ENCODE measurements at places on chromosomes 6 and 20.

GRCh38 chr6:153489479-153489878 lies 358.4 kb upstream of the RGS17 start:
- DNase-seq: no peak

GRCh38 chr6:52610011-52610410 lies 33.2 kb upstream of the TRAM2 start:
- DNase-seq: no peak

DNA sequence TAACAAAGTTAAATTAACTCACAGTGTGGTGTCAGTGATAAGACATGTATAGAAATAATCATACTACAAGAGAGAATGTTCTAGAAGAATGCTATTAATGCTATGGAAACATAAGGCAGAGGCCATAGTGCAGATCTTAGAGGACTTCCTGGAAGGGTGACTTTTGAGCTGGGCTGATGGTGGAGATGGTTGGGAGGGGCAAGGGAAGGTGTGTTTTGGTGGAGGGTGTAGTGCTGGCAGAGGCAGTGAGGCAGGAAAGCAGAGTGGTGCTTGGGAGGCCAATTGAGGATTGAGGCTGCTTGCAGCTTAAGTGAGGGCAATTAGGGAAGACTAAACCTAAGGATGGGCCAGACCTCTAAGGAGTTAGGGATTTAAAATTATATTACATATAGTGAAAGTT lies 58.5 kb upstream of the FNDC1 start:
- no peak for DNase-seq

DNA sequence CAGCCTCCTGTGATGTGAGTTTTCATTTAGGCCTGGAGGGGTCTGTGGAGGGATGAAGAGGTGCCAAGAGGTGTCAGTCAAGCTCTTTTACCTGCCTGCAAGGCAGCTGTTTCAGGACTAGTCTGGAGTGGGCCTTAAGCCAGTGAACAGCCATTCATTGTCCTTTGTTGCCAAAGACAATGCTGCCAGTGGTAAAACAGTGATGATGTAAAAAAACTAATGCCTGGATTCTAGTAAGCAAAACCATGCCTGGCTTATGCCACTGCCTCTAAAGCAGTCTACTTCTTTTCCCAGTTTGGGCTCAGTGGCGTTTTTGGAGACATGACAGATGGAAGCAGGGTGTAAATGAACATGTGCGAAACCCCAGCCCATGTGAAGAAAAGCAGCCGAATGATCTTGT lies 93.5 kb upstream of the KCNK16 start:
- DNase-seq: no peak

DNA sequence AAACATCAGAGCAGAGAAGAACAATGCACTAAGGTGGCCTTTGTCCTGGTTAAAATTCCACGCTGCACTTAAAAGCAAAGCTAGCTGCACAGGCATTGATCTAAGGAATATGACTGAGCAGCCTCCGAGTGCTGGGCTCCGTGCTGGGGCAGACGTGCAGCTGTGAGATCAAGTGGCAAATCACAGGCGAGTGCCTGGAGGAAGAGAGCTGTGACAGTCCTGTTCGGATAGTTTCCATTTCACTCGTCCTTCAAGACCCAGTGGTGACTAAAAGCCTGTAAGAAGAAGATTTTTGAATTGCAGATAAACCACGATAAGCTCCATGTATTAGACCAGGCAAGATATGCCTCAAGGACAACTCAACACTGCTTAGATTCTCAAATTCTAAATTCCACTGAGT lies 247.9 kb downstream of the ANKRD60 start:
- no peak for DNase-seq

DNA sequence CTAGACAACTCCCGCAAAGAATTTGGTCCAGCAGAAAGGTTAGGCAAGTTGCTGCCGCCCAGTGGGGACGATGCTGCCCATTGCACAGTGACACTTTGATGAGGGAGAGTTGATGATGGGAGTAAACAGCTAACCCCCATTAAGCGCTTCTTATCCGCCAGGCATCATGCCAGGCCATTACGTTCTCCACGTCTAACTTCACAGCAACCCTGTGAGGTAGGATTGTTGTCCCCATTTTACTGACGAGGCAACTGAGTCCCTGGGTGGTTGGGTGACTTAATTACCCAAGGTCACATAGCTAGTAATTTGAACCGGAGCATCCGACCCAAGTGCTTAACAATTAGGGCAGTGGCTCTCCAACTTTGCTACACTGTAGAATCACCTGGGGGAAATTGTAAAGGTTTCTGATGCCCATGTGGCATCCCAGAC lies 738 bp downstream of the RALGAPB start:
- peak; percentile 19 for DNase-seq

DNA sequence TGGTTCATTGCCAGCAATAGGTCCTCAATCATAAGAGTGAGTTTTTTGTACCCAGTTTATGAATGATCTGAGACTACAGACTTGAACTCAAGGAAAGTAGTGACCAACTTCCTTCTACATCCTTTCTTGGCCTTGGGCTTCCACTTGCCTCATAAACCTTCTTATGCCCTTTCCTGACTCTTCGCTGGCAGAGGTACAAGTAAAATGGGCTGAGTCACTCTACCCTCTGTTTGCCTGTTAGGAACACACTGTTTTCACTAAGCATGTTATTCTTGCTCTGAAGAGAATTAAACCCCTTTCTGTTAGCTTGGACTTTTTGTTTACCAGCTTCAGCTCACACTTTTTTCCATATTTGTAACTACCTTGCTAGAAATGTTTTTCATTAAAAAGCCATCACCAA lies 74.4 kb downstream of the PKHD1 start:
- DNase-seq: no peak

GRCh38 chr20:32019156-32019510 lies 8.9 kb downstream of the CCM2L start:
- no peak for DNase-seq

GRCh38 chr20:11181966-11182365 lies 508.2 kb upstream of the JAG1 start:
- DNase-seq: no peak

- DNase-seq: peak; percentile 37
These were observed 20.3 kb downstream of the SNTA1 start for GRCh38 chr20:33423141-33423834.

DNA sequence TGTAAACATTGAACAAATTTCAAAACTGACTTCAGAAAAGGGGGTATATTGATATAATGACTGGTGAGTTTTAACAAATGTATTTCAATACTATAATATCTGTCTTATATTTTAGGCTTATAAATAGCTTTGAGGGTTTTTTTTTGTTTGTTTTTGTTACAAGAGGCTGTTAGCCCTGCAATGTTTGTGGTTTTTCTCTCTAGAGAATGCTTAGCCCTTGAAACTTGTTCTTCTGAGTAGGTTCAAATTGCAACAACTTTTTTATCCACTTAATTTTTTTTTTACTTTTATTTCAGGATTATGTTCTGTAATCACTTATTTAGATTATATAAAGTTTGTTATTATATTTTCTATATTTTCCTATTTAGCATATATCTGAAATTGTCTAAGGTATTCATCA lies 333.2 kb downstream of the RIMS1 start:
- no peak for DNase-seq

DNA sequence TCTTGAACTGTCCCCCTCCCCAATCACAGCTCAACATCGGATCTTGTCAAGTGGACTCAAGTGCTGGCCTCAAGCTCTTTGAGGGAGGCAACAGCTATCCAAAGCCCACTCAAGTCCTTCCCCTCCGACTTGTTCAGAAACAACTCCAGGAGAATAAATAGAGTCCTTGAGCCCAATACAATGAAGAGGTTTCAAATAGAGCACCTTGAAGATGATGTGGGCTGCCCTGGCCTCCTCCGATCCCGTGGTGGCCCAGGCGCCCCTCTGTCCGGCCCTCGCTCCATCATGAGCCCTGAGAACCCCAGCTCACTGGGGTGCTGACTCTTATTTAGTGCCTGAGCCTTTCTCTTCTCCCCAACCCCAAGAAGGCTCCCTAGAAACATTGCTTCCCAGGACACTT lies 164.3 kb upstream of the PMEPA1 start:
- DNase-seq: no peak

GRCh38 chr20:50558483-50558925 lies 48.3 kb downstream of the PTPN1 start:
- DNase-seq: no peak

- no peak for DNase-seq
These were observed 296.3 kb downstream of the LRFN2 start for GRCh38 chr6:40290816-40291215.

DNA sequence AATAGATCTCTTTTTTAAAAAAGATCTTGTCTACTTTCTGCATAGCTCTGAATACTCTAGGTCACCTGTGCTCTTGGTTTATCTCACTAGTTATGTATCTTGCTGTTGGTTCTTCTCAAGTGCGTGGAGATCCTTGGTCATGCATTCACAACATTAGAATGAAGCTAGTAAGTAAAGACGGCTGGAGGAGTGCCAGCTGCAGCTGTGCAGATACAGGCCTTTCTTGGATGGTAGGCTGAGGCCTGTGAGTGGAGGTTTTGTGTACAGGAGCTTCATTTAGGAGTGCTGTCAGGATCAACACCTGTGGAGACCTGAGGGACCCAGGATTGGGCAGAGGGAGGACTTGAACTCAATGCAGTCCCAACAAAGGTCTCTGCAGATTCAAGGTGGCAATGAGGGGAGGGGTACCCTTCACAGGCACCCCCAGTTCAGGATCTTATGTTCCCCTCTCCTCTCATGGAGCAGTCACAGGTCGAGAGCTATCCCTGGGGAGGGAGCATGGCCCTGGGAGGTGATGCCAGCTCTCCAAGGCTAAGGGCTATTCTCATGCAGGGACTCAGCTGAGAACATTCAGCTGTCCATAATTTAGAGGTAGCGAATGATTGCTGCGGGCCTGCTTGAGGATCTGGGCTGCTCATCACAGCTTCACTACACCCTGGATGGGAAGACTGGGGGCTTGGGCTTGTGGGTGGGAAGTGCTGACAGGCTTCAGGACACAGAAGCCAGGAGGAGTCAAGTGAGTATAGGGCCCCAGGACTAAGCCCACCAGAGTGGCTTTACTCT lies 98.9 kb upstream of the ENPP5 start:
- DNase-seq: no peak

- DNase-seq: no peak
These were observed 15.9 kb downstream of the TOP1 start for GRCh38 chr20:41044409-41045062.

DNA sequence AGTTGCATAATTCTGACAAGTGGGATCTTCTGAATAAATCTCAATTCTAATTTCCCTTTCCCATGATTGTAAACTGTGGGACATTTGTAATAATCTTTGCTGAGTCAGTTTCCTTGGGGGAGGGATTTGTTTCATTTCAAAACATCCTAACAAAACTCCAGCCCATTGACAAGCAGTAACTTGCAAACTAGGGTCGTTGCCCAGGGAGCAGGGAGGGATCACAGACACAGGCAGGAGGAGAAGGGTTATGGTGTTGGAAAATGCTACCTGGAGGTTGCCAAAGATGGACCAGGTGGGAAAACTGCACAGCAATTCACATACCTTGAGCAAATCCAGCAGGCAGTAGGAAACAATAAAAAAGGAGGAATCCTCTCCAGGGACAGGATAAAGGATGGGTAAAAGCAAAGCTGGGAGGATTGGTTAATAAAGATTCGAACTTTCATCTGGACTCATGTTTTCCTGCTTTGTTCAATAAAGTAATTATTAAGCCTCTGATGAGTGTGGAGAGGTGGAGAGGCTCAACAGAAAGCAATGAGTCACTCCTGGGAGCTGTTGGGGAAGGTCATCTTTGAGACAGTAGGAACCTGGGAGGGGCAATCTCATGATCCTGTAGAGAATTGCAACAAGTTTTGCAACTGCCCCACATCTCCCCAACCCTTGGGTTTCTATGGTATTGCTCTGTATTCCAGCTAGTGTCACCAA lies 87.3 kb upstream of the AKIRIN2 start:
- peak; percentile 82 for DNase-seq

- DNase-seq: no peak
These were observed 25.2 kb downstream of the FBXO30 start for GRCh38 chr6:145789443-145789842.

All from MV-4-11 (cell line).